ELR (cell line): ENCODE measurements at places on chromosomes 1 and 21.

GRCh38 chr21:37253991-37254390 lies 13.1 kb downstream of the VPS26C start:
- DNase-seq: no peak

- no peak for DNase-seq
These were observed 35.8 kb upstream of the VCAM1 start for GRCh38 chr1:100683448-100684349.

DNA sequence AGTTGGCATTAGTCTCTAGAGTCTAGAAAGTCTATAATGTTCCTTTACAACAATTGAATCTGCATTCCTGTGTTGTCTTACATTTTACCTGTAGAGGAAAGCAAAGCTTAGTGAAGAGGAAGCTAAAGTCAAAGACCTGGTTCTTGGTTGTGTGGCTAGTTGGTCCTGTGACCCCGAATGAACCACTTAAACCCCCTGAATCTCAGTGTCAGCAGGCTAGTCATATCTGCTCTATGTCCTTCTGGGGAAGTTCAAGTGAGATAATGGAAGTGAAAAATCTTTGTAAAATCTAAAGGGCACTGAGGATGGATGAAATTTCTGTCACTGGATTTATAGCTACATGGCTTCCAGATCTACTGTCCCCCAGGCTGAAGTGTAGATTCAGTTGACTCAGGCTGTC lies 24.0 kb upstream of the AIM2 start:
- no peak for DNase-seq

GRCh38 chr1:46686255-46686654 lies 14.6 kb downstream of the TEX38 start:
- DNase-seq: no peak

- DNase-seq: no peak
These were observed 214.2 kb downstream of the RERE start for GRCh38 chr1:8603220-8603616.
